ENCODE measurements at places on chromosomes 3 and 15. TPM values are rescaled to one million over a fixed set of nuclear protein-coding genes. Genes with fewer than 3 reads are reported as not detected.

DNA sequence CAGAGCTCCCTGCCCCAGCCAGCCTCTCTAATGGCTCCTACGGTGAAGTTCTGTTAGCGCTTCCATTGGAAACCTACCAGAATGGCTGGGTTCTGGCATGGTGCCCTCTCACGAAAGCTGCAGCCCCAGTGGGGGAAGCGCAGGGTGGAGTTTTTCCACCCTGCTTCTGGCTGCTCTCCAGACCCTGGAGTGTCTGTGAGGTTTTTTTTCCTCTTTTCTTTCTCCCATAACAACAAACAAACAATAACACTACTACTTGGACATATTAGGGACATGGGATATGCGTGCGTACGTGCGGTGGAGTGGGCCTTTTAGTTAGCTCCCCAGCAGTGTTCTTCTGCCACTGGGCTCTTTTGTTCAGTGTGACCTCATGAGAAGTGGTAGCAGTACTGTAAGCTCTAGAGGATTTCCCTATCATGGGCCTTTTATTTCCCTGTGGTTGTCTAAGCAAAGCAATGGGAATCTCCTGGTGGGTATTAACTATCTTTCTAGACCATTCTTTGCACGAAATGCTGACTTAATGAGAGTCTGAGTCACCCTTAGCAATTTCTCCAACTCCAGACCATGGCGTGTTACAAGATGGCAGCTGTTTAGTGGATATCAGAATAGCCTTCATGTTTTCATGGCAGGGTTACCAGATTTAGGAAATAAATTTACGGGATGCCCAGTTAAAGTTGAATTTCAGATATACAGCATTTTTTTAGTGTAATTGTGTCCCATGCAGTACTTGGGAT lies 161.9 kb downstream of the FNDC3B start:
- peak; percentile 98 for DNase-seq

The PIGZ gene
- total RNA-seq: under 0.01 TPM

The FILIP1L gene
- 19.9 TPM for total RNA-seq

GRCh38 chr3:69671082-69671952 lies 67.9 kb upstream of the MITF start:
- peak; percentile 42 for DNase-seq

GRCh38 chr3:149489060-149489690 lies 14.7 kb downstream of the TM4SF4 start:
- DNase-seq: no peak

DNA sequence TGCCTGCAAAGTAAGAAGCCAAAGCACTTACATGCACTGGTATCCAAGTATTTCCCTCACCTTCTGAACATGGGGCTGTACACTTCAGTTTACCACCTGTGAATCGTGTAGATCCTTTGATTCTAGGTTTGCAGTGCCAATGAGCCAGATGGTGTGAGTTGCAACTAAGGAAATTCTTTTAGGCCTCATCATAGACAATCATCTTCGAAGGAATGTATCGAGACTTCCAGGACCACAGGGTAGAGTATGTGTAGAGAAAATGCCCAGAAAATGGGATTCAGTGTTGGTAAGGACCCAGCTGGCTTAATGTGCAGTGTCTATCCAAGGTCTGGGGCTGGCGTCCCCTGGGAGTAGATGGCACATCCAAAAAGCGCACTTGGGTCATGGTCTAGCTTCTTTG lies 323.2 kb upstream of the TPM1 start:
- peak; percentile 60 for DNase-seq

- no peak for DNase-seq
These were observed at the start of gene CACNA1D for GRCh38 chr3:53493963-53494791. TSS of gene CACNA1D (plus strand) at chr3:53494611. CDS start at chr3:53495167, 556 bp downstream.

The LDHAL6B gene
- total RNA-seq: not detected

The ZNF502 gene
- 5.7 TPM for total RNA-seq

- no peak for DNase-seq
These were observed 375.9 kb downstream of the RSL24D1 start for GRCh38 chr15:54820811-54821210.

GRCh38 chr3:127805026-127805753 lies 17.1 kb downstream of the MGLL start:
- no peak for DNase-seq

DNA sequence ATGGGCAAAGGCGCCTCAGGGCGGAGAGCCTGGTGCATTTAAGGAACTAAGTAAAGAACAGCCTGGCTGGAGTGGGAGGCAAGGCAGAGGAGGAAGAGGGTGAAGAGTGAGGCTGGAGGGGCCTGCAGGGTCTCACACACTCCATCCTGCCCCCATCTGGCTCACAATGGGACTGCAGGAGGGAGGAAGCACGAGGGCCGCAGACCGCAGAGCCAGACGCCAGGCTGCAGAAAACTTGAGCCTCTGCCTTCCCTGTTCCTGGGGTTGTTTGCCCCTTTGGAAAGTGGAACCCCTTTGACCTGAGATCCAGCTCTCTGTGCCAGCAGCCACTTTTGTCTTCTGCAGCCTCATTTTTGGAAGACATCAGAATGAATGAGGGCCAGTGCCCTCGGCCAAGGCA lies 138.0 kb downstream of the SRGAP3 start:
- DNase-seq: no peak

- DNase-seq: peak; percentile 47
These were observed 87.3 kb downstream of the TFG start for GRCh38 chr3:100796556-100796955.

DNA sequence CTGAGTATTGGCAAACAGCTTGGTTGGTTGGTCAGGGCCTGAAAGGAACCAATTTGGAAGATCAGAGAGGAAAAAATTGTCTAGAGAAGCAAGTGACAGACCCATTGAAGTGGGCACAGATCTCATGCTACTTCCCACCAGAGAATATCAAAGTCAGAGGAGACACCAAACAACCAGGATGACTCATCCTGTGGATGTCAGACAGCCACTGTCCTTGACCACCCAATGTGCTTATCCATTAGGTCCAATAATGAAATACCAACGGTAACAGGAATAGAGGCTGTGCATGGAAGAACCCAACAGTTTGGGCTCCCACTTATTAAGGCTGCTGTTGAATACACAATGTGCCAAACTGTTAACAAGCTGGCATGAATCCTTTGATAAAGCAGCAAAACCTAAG lies 323.1 kb upstream of the ATP11B start:
- DNase-seq: no peak

DNA sequence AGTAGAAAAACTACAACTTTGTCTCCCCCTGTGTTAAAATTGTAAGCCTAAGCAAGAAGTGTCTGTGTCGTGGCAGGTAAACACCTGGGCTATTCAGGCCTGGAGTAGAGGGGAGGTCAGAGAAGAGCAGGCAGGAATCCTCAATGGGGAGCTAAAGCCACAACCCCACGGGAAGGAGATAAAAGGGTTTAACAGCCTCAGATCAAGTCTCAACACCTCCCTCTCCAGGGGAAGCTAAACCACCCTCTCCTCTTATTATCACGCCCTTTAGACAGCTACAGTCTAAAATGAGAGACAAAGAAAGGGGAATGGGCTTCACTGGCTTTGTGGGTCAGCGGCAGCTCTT lies 11.6 kb downstream of the ETV5 start:
- no peak for DNase-seq

- no peak for DNase-seq
These were observed 13.5 kb upstream of the IMPG2 start for GRCh38 chr3:101333883-101334282.

GRCh38 chr3:195466251-195466650 lies 23.4 kb upstream of the ACAP2 start:
- no peak for DNase-seq

The HDGFL3 gene
- 9.5 TPM for total RNA-seq

GRCh38 chr3:178709051-178709450 lies 172.8 kb downstream of the KCNMB2 start:
- peak; percentile 4 for DNase-seq

The FEZF2 gene
- total RNA-seq: not detected

The PRR23B gene
- total RNA-seq: not detected

- no peak for DNase-seq
These were observed 17.3 kb downstream of the TBC1D2B start for GRCh38 chr15:78060232-78060631.

The CDC25A gene
- 10.6 TPM for total RNA-seq

GRCh38 chr3:64329037-64329436 lies 103.8 kb upstream of the PRICKLE2 start:
- no peak for DNase-seq

DNA sequence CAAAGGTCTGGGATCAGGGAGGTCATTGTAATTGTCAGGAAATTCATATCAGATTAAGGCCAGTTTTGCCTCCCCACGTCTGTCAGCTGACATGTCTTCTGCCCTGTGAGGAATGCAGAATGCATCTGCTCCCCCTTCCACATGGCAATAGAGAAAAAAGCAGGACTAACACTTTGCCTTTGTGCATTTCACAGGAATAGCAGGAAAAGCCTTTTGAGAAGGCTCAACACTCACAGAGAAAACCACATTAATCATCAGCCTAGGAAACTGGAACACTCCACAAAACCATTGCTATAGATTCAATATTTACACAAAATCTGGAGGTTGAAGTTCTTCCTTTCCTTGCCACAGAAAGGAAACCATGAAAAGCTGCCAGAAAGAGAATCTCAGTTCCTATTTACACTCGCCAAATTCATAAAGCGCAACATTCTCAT lies 165.2 kb upstream of the HES1 start:
- no peak for DNase-seq

DNA sequence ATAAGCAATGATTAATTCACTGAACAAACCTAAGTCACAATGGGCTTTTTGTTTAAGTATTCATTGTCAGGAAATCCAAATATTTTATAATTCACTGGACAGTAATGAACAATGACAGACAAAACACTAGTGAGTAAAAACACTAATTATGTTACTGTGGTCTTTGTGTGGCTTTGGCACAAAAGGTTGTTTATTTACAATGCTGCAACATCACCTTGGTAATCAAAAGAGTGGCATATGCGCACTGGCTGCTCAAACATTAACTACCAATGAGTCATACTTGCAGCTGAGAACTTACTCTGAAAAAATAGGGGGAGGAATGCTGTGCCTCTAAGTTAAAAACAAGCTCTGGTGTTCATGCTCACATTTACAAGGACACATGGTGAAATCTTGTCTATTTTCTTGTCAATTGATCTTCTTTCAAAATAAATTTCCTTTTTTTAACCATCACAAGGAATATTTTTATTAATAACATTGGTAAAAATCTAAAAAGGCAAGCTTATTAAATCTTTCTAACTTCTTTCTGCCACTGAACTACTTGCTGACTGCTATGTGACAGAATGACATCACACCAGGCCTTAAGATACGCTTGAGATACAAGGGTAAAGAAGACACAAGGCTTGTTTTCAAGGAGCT lies 85.2 kb upstream of the PPIB start:
- DNase-seq: peak; percentile 90

GRCh38 chr15:35308802-35309201 lies 223.7 kb upstream of the NANOGP8 start:
- DNase-seq: peak; percentile 98

GRCh38 chr3:38655708-38656300 lies 6.3 kb upstream of the SCN5A start:
- peak; percentile 51 for DNase-seq

The PPM1L gene
- total RNA-seq: 0.28 TPM

DNA sequence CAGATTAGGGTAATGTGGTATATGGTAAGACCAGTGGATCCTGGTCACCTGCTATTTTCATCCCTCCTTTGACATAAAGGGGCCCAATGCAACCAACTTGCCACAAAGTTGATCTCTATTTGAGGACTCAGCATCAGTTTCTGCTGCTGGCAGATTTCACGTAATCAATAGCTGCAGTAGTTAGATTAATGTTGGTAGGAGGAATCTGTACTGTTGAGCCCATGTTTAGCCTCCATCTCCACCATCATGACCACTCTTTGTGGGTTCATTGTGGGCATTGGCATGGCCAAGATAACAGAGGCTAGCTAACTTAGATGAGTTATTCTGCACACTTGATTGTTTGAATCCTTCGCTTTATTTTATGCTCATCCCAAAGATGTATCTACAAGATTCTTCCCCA lies 29.9 kb downstream of the CGGBP1 start:
- no peak for DNase-seq

The RAP2B gene
- total RNA-seq: 18.1 TPM

GRCh38 chr3:106552351-106553043 lies 683.7 kb upstream of the CBLB start:
- DNase-seq: no peak

Data from IMR-90 (cell line).